ENCODE measurements at places on chromosomes 5 and 9. TPM values are rescaled to one million over a fixed set of nuclear protein-coding genes. Genes with fewer than 3 reads are reported as not detected.

Gene RNF180
- 4.6 TPM for total RNA-seq

Gene BNC2
- 30.8 TPM for total RNA-seq

Gene SYK
- total RNA-seq, result 10.2 TPM

Gene SNCAIP
- total RNA-seq, result 12.5 TPM

Gene COL5A1
- total RNA-seq, result 349 TPM

DNA sequence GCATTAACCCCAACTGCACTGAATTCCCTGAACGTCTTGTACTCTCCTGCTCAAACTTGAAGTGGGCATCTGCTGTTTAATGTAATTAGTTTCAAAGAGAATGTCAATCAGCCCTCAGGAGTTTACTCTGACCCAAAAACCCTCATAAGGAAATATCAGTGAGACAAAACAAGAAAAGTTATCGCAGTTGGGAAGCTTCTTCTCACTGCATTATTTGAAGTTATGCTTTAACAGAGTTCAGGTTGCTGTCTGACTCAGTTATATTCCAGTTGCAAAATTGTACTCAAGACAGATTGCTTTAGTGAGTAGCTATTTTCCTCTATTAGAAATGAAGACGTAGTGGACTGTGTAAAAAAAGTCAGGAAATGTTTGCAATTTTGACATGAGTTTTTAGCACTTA is 52.1 kb downstream of the PPIC start:
- no peak for DNase-seq

DNA sequence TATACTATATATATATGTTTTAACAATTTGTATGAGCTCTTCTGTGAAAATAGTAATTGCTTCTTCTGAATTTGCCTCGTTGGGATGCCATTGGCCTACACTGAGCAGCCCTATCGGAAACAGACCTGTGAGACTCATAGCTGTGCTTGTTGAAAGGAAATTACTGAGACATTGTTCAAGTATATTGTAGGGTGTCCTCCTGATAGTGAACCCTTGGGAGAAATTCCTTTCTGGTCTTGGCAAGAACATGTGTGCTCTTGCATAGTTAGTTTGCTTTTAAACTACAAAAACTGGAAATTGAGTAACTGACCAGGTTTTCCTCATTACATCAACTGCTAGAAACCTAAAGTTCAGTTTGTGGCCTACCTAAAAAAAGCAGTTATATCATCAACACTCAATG is 160.9 kb downstream of the LURAP1L start:
- DNase-seq, result peak; percentile 19

DNA sequence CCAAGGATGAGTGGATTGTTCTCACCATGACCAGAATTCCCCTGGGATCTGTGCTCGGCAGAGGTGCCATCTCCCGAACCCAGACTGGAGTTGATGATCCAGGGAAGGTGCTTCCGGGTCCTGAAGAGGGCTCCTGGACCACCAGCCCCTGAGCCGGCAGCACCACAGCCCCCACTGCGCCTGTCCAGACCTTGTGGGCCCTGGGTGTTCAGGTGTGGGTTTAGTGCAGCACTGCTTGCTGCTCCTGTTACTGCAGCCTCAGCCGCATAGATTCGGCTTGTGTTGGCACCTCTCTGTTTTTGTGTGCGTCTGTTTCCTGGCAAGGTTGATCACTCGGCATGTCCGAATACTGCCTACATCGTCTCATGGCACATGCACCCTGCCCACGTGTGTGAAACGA is 16.3 kb upstream of the NPM1 start:
- DNase-seq, result no peak

GRCh38 chr9:80775530-80775929 is 913.8 kb downstream of the TLE1 start:
- no peak for DNase-seq

- peak; percentile 81 for DNase-seq
Measured at GRCh38 chr9:134215699-134216448, 51.5 kb upstream of the RNU6ATAC start.

DNA sequence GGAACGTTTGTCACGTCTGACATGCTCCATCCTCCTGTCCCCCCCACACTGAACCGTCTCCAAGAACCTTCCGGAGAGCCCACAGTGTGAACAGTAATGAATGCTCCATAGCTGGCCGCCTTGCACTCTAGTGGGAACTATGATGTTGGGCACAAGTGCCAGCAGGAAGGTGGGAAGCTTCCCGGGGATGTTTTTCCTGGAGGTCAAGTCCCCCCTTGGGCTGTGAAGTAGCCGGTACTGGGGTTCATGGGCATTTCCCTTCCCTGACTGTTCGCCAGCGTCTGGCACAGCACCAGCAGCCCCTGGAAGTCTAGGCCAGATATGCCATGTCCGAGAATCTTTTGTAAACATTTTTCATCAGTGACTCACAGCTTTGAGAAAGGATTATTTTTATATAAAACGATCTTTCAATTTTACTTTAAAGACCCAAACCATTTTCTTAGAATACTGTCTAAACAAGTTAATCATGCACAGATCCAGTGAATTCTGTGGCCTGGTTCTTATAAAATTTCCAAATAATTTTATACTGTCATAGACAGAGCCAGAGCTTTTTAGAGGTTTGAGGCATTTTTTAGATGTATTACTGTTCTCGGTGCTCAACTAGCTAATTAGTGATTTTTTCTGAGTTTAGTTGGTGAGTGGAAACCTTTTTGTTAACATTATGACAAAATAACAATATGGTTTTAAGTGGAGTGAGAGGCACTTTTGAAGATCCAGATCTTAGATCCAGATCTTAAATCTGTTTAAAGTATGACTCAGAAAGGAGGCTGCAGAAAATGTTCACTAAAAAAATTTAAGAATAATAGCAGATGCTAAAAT is 11.6 kb downstream of the ABL1 start:
- DNase-seq, result peak; percentile 74

GRCh38 chr5:149583394-149583793 is 2.1 kb downstream of the ARHGEF37 start:
- DNase-seq, result no peak

Data from skin of body (tissue), 3 donors.